CMK (cell line): ENCODE measurements at places on chromosomes 13 and 19.

DNA sequence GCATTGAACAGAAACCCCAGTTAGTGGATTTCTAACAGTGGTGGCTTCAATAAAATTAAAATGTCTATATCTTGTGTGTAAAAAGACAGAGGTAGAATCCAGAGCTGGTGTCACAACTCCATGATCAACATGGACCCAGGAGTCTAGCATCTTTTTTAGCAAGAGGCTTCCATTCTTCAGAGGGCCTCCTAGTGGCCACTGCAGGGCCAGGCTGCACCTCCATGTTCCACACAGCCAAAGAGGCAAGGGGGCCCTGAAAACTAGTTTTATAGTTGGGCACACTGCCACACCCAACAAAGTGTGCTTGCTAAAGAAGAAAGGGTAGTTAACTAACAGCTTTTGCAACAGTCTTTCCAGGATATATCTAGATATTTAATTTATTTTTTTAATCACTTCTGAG, 12.9 kb downstream of the N4BP2L1 start:
- no peak for DNase-seq

DNA sequence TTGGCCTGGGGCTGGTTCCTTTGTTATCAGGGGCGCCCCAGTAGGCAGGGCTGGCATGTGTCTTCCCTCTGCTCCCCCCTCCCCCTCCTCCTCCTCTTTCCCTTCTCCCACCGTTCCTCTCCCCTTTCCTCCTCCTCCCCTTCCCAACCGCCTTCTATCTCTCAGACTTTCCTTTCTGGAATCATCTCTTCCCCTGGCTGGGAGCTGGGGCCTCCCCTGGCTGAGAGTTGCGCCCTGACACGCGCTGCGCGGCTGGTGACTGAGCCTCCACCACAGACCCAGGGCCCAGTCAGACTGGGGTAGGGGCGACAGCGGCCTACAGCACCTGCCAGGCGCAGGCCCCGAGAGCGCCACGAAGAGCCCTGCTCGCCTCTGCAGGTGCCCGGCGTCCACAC, 2.8 kb downstream of the PNMA8B start:
- DNase-seq: no peak

GRCh38 chr19:41889896-41890295, 6.9 kb downstream of the ARHGEF1 start:
- no peak for DNase-seq

DNA sequence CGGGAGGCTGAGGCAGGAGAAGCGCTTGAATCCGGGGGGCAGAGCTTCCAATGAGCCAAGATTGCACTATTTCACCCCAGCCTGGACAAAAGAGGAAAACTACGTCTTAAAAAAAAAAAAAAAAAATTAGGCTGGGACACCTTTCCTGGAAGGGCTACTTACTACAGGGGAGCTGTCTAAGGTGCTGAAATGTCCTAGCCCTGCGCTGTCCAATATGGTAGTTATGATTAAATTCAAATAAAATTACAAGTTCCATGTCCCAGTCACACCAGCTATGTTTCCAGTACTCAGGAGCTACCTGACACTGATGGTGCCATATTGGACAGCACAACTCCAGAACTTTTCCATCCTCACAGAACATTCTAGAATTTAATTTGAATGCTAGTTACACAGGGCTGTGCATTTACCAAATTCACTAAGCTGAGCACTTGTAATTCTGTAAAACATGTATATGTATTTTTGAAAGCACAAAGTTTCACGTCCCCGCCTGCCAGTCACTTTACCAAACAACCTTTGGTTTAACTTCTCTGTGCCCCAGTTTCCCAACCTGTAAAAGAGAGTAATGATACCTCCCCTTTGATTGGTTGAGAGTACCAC, 9.2 kb upstream of the ZSCAN22 start:
- DNase-seq: no peak
